ENCODE measurements at places on chromosomes 1 and 21. TPM values are rescaled to one million over a fixed set of nuclear protein-coding genes. Genes with fewer than 3 reads are reported as not detected.

Gene CELA2B
- total RNA-seq, result not detected

Gene FMOD
- 1.9 TPM for total RNA-seq

Gene ADAM15
- total RNA-seq, result 84.5 TPM

Gene KRTAP13-2
- total RNA-seq, result not detected

Gene SRSF10
- total RNA-seq, result 247 TPM

Gene HMGCS2
- not detected for total RNA-seq

Gene LCE2B
- total RNA-seq, result not detected

Gene ANGPTL3
- total RNA-seq, result not detected

Data from activated CD4-positive, alpha-beta T cell treated with anti-CD3 and anti-CD28 coated beads, Interleukin-2, amount 10 ng/mL, durations not matched to agents 24 days and 14 days (primary cell).